ENCODE measurements at places on chromosomes 7 and 10.

- DNase-seq = no peak
Measured at GRCh38 chr10:96133135-96133534, 3.0 kb downstream of the ZNF518A start.

GRCh38 chr10:75468612-75469005 lies 37.2 kb downstream of the LRMDA start:
- DNase-seq = no peak

GRCh38 chr10:4828005-4828404 lies 2.0 kb downstream of the AKR1E2 start:
- peak; percentile 82 for DNase-seq

- no peak for DNase-seq
Measured at GRCh38 chr7:91543646-91544045, 279.4 kb downstream of the FZD1 start.

- DNase-seq = no peak
Measured at GRCh38 chr7:17369691-17370426, 71.4 kb downstream of the AHR start.

GRCh38 chr7:150949564-150949963 lies 28.6 kb downstream of the KCNH2 start:
- DNase-seq = no peak

- DNase-seq = no peak
Measured at GRCh38 chr10:104577861-104578521, 63.1 kb upstream of the SORCS3 start.

- peak; percentile 78 for DNase-seq
Measured at GRCh38 chr10:22550732-22551131, 163.6 kb downstream of the PIP4K2A start.

DNA sequence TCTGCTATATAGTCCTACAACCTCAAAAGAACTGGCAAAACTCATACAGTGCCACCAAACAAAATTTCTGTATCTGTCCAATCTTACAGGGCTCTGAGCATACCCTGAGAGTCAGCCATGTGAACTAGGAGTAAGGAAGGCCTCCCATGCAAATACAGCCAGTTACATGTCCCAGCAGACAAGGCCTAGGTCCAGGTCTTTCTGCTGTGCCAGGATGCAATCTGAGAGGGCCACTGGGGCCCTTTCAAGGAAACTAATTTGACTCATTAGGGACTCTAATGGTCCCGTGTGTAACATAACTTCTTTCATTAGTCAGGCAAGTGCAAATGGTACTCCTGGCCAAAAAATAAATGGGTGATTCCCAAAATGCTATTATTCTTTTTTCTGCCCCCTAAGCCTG lies 17.9 kb upstream of the HIBADH start:
- no peak for DNase-seq
